ENCODE measurements at places on chromosomes 1 and 21.

- no peak for DNase-seq
Observed at GRCh38 chr21:37765221-37765900, 150.9 kb downstream of the KCNJ6 start.

- no peak for DNase-seq
Observed at GRCh38 chr1:46755121-46755520, 36.2 kb upstream of the EFCAB14 start.

DNA sequence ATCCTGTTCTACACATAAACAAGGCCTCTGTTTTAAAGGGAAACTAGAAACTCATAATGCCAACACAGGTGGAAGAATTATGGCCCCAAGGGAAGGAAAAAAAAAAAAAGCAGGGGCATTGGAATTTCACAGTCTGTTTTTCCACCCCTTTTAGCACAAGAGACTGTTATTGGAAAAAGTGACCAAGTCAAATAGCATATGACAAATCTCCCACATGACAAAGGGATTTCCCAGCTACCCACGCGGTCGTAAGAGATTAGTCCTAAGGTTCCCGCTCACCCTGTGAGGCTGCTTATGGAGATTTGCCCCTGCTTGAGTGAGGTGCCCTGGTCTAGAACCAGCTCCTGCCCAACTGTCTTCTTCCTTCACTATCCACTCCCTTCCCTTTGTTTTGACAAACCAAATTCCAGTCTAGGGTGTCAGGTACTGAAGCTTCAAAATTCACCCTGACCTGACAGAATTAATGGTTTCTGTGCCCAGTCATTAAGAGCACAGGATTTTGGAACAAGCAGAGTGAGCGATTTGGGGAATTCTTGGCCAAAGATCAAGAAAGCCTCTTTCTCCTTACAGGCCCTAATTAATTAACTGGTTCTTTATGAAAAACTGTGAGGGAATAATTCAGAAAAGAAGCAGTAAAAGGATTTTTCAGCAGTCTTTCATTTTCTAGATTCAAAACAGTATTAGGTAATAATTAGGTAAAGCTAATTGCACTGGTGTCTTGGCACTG is 107.3 kb downstream of the NMNAT2 start:
- DNase-seq, result no peak

DNA sequence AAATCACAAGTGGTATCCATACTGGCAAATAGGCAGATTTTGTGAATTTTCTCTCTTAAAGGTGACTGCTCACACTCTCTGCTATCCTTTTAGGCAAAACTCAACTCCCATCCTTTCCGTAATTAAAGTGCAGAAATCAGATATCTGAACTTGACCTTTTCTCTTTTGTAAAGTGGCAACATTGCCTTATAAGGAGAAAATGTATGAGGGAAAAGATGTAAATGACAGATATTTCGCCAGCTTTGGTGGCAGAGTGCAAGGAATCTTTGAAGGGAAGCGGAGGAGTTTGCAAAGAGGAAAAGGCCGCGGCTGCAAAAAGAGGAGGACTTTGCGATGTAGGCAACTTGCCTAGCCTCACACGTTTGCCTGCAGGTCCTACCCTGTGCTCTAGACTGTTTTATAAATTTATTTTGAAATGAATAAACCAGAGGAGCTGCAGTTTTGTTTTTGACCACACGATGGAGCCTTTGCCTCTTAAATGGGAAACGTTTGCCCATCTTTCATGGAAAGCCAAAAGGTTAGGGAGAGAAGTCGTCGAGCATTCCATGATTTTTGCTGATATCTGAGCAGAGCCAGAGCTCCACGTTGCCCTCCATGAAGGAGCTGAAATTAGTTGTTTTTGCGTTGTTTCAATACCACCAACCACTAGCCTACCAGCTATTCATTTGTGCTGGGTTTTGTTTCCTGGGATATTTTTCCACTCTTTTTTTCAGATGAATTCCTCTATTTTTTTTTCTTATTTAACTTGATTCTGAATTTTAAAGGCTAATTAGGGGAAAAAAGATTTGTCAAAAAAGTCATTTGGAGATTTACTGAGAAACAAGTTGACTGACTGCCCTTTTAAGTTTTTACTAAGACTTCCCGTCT is 242.3 kb downstream of the LMX1A start:
- peak; percentile 21 for DNase-seq

- peak; percentile 25 for DNase-seq
Observed at GRCh38 chr1:175757381-175758015, 14.1 kb upstream of the TNR start.

GRCh38 chr21:27047283-27047657 is 80.4 kb upstream of the ADAMTS5 start:
- DNase-seq, result no peak

DNA sequence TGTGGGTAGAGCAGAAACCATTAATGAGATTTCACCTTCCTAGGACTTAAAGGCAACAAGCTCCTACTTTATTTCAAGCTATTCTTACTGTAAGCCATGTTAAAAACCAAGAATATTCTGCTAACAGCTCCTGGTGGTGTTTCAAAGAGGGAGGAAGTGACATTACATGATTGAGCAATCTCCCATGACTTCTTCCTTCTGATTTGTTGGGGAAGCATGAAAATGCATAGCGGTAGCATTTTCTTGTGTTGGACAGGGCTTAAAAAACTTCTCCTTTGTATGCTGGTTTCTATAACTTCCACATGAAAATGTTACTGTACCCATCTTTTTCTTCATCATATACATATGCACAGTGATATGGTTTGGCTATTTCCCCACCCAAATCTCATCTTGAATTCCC is 297.0 kb upstream of the SNX7 start:
- no peak for DNase-seq

DNA sequence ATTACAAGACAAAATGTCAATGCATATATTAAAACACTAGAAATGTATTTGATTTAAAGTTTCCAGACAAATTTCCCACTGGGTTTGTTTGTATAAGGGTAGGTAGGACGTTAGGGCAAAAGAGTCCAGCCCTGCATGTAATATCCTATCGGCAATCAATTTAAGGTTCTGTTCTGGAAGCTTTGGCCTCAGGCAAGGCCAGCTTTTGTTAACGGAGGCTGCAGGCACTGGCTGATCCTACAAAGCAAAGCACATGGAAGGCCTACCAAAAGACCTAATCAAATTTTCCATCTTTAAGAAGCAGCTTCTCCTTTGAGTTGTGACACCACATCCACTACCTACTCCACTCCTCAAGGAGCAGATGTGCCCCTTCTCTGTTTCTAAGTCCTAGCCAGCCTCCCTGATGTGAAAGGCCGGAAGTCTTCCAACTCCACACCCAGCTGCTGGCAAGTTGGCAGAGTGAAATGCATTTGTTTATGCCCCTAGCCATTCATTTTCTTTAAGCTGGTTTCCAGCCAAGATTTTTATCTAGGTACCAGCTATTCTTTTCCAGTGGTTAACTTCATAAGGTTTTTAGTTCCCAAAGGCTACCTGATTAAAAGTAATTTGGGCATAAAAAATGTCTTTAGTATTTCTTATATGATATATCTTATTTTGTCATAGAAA is 452.6 kb downstream of the PTBP2 start:
- no peak for DNase-seq

DNA sequence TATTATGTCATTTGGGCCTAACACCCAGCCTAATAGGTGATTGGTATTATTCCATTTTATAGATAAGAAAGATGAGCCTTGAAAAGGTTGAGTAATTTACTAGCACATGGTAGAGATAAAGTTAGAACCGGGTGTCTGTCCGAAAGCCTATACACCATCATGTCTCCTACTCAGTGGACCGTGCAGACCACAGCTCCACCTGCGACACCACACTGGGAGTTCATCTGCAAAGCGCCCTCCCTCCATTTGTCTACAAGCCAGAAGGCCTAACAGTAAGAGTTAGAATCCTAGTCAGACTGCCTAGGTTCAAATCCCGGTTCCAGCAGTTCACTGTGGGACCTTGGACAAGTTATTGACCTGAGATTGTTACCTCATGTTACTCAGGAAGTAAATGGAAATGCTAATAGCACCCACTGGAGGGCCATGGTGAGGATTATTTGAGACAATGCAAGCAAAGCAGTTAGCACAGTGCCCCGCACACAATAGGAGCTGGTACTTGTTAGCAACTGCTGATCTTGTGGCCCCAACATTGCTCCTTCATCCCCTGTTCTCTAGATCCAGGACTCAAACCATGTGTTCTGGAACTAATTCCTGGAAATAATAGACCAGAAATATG is 20.5 kb downstream of the ARMH1 start:
- DNase-seq, result no peak

- no peak for DNase-seq
Observed at GRCh38 chr21:44511938-44512275, 28.1 kb downstream of the KRTAP10-1 start.

- no peak for DNase-seq
Observed at GRCh38 chr1:110083866-110084226, 13.4 kb upstream of the ALX3 start.

DNA sequence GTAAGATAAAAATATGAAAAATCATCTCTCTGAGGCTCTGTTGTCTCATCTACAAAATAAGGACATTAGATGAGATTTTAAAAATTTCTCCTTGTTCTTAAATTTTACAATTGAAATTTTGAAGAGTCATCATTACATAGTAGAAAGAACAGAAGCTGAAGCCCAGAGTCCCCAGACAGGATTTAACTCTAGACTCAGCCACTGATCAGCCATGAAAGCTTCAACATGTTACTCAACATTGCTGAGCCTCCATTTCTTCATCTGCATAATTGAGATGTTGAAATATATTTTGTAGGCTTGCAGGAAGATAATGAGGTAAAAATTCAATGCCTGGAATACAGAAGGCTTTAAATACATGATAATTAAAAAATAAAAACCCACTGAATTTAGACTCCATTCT is 633.3 kb downstream of the LMO4 start:
- DNase-seq, result no peak

DNA sequence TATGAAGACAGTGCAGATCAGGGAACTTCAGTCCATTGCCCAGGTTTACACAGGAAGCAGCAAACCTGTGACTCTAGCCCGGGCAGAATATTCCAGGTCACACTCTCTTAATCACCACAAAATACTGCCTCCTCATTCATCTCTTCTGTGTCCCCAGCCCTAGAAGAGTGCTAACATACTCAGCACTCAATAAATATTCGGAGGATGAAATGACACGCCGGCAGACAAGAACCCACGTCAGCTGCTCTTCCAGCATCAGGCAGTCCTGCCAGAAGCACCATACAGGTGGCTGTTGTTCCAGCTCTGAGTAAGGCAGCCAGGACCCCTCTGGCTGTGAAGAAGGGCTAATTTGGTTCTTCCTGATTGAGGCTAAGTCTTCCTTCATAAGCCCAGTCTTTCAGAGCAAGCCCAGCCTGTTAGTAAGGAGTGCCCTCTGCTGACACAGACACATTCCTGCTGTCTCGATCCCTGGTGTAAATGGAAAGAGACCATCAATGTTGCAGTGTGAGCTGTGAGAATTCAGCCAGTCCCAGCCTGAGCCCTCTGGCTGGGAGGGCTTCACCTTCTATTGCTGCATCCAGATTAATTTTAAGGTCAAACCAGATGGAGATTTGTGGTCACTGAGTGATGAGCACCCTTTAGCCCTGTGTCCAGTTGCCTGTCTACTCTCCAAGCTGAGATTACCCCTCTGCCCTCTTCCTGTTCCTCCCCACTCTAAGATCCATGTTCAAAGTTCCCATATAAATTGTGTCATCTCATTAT is 45.0 kb upstream of the KIRREL1 start:
- DNase-seq, result no peak

GRCh38 chr1:50742523-50742922 is 217.5 kb downstream of the FAF1 start:
- no peak for DNase-seq

DNA sequence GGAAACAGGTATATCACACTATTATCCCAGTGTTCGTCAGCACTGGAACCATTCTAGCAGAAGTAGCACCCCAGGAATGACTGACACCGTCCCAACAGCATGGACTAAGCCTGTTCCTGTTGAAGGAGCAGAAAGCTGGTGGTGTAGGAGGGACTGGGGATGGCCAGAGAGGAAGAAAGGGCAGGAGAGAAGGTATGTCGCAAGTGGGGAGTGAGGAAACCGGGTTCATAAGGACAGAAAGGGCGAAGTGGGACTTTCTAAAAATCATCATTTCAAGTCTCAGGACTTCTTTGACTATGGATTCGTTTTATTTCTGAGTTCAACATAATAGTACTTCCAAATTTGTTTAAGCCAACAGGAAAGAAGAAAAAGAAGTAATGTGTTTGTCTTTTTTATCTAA is 19.7 kb upstream of the MX1 start:
- DNase-seq, result no peak

DNA sequence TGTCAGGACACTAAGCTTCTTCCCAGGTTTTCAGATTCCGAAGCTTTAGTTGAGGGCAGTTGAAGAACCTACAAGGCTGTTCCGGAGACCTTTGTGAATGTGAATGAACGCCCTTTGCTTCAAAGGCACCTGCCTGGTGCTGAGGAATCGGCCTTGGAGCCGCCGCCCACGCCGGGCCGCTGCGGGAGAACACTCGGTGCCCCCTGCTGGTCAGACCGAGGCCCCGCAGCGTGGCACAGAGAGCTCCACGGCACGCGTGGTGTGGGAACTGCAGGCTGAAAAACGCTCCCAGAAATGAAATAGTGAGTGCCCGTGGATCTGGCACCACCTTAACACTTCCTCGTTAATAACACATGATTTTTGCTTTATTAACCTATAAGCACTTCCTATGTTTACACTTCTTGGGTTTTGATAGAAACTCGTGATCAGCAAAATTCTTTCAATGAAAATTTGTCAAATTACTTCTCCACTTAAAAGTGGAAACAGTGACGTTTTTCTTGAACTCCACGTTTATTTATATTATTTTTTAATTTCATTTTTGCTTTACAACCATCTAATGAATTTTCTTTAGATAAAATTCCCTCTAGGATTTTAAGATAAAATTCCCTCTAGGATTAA is 460.6 kb downstream of the DSCAM start:
- DNase-seq, result peak; percentile 61

DNA sequence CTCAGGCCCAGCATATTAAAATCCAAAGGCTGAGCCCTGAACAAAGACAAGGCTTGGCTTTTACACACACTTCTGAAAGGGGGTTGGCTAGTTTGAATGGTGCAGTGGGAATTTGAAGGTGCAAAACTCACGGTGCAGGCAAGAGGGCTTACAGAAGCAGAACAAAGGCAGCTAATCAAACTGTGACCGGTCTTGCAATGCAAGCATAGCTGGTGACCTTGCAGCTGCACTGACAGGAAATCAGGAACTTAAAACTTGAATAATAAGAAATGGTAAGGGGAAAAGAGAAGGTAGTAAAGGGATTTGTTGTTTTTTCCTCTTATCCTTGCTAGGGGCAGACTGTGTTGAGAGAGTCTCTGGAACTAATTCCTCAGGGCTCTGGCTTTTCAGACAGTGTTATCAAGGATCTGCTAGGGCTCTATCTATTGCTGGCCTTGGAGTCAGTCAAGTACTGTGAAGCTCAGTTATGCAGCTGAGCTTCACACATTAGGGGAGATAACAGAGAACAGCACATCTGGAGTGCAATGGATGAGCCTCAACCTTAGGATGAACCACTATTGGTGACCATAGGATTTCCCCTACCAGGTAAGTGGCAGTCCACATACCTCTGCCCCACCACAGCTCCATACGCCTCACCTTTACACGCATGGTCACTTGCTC is 97.6 kb downstream of the PPIAL4G start:
- no peak for DNase-seq

- no peak for DNase-seq
Observed at GRCh38 chr1:63705078-63705477, 68.7 kb upstream of the ROR1 start.
